ENCODE measurements at places on chromosomes 11 and 22.

GRCh38 chr11:85663080-85663752 lies 1.7 kb downstream of the CREBZF start:
- DNase-seq, result no peak

DNA sequence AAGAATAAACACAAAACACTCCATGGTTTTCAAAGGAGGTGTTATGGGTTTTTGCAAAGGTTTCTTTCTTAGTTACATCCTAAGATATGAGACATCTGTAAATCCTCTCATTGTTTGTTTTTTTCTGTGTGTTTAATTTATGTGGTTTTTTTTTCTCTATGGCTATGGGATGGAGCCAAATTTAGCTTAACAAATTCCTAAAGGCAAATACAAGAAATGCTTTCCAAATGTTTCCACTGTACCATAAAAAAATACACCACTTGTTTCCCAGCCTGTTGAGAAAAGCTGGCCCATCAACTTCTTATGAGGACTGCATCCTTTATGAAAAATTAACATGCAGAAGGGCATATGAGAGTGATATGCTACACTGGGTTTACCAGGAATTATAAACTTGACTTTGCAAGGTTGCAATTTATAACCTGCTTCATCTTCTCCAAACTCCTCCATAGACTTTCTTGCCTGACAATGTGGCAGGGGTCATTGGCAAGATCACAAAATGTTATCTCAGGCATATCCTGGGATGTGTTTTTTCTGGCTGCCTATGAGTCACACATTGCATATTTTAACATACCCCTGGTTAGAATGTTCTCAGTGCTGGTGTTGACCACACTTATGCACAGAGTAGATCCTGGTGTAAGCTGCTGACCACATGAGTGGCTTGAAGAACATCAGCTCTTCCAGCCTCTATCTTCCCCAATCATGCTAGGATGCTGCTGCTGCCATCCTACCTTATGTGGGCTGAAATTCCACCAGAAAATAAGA lies 137.6 kb upstream of the TTC12 start:
- DNase-seq, result no peak

DNA sequence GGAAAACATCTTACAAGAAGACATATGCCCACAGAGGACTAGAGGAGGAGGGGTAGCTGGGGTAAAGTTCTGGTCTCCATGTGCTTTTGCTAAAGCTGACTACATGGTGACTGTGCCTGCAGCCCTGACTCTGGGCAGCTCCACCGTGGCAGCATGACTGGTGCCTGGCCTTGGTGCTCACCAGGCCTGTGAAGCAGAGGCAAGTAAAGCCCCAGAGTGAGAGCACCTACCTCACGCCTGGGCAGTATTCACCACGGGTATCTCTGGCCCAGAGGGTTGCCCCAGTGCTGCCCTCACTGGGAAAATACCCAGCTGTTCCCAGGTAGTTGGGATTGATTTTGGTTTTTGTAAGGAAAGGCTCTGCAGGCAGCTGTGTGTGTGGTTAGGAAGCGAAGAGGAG lies 78.3 kb downstream of the CTTN start:
- no peak for DNase-seq

- DNase-seq, result no peak
These were observed 2.8 kb upstream of the DBX1 start for GRCh38 chr11:20162824-20163782.

GRCh38 chr22:26995235-26995634 lies 337.8 kb downstream of the MIAT start:
- DNase-seq, result no peak

DNA sequence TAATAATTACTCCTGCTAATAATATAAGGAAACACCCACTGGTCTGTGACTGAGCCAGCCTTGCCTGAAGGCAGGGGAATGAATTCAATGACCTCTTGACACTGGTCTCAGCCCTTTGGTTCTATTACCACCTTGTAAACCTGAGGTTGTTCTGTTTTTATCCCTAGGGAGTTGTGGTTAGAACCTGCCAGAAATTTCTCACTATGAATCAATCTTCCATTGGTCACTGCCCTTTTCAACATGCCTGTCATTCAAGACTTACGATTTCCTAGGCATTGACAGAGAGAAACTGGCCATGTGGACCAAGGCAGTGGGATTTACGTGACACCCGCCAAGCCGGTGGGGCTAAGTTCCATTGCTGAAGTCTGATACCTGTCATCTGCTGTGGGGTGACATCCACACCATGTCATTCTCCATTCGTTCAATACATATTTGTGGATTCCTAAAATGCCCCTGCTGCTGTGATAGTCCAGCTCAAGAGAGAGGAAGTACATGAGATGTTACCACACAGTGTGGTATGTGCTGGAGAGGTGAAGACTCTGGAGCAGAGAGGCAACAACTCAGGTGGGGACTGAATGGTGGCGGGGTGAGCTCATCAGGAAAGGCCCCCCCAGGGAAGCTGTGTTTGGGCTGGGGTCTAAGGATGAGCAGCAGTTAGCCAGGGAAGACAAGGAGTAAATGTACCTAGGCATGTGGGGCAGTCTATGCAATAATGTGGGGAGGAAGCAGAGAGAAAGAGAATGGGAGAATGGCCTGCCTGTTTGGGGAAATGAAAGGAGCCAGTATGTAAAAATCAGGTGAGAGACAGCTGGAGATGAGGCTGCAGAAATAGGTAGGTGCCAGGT lies 15.2 kb upstream of the EHF start:
- DNase-seq, result no peak

DNA sequence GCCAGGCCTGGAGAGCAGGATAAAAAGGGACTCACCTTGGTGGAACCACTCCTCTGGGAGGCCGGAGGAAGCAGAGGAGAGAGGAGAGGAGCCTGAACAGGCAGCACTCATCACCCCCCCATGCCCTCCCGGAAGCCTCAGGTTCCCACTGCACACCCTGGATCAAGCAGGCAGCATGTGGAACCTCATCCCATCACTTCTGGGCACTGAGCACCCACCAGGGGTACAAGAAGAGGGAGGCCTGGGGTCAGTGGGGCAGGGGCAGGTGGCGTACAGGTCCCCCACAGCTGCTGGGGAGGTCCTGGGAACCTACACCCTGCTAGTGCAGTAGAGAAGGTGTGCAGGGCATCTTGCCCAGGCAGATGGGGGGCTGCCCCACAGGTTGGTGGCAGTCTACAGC lies 35.1 kb upstream of the TXNRD2 start:
- no peak for DNase-seq

- DNase-seq, result no peak
These were observed 13.4 kb upstream of the PNPLA3 start for GRCh38 chr22:43910178-43910695.

- DNase-seq, result no peak
These were observed 175.7 kb downstream of the TMEM135 start for GRCh38 chr11:87213444-87213843.

GRCh38 chr11:34495724-34496377 lies 17.7 kb downstream of the ELF5 start:
- DNase-seq, result no peak

DNA sequence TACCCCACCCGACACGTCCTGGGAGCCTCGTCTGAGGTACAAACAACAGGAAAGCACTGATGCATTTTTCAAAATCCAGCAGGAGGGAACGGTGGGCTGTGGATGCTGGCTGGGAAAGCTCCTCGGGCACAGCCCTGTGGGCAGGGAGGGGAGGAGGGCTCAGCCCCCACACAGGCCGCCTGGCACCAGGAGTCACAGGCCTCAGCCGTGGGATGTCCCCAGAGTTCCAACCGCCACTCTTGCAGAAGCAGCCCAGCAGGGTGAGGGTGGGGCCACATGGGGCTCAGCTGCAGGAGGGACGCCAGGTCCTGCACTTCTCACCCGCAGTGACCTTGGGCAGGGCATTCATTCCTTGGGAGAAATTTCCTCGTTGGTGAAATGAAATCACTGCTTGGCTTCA lies 274.6 kb downstream of the BRD1 start:
- no peak for DNase-seq

DNA sequence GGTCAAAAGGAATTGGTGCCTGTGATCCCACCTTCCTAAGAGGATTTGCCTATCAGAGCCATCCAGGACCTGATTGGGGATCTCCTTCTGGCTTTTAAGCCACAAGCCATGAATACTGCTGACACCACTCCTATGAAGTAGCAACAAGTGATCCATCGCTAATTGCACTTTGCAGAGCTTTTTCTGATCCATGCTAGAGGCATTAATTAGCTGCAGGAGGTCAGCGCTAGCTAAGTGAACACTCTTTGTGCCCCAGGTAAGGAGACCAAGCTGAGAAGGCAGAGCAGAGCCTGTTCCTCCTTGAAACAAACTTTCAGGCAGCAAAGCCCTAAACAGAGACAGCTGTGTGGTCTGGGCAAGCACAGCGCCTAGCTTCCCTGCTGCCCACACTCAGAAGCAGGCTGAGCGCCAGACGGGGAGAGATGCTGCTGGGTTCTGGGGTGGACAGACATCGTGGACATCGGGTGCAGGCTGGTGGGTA lies 122.2 kb downstream of the ABTB2 start:
- DNase-seq, result no peak

DNA sequence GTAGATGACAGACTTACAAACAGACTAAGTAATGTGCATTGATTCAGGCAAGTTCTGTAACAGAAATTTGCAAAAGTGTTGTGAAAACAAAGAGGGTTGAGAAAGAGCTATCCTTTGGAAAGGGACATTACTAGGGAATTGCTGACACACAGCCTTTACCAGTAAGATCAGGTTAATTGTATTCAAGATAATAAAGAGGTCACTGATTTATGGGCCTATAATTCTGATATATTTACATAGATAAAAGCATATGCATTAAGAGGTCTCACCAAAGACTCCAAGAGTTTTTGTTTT lies 138.7 kb downstream of the MAML2 start:
- DNase-seq, result no peak

- DNase-seq, result no peak
These were observed 58.3 kb upstream of the CYP2D6 start for GRCh38 chr22:42188808-42189447.

- DNase-seq, result no peak
These were observed 10.1 kb downstream of the C11orf87 start for GRCh38 chr11:109432105-109432504.

GRCh38 chr11:103125462-103125861 lies 16.2 kb downstream of the DYNC2H1 start:
- DNase-seq, result no peak

GRCh38 chr11:128155590-128155989 lies 431.8 kb downstream of the ETS1 start:
- DNase-seq, result no peak

DNA sequence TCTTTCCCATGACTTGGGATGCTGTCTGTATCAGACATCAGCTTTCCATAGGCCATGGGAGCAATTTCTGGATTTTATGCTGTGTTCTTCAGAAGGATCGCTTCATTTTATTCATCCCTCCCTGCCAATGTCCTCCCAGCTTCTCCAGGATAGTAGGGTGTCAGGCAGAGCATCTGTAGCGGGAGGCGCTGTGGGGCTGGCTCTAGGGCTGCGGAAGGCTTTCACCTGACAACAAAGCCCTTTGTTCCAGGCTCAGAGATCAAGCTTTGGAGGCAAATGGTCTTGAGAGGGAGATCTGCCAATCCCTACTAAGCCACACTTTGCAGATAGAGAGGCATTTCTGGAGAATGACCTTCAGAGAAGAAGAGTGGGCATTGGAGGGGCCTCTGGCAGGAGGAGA lies 29.5 kb upstream of the FTH1 start:
- DNase-seq, result no peak

GRCh38 chr11:47552056-47552565 lies 821 bp downstream of the CELF1 start:
- no peak for DNase-seq

DNA sequence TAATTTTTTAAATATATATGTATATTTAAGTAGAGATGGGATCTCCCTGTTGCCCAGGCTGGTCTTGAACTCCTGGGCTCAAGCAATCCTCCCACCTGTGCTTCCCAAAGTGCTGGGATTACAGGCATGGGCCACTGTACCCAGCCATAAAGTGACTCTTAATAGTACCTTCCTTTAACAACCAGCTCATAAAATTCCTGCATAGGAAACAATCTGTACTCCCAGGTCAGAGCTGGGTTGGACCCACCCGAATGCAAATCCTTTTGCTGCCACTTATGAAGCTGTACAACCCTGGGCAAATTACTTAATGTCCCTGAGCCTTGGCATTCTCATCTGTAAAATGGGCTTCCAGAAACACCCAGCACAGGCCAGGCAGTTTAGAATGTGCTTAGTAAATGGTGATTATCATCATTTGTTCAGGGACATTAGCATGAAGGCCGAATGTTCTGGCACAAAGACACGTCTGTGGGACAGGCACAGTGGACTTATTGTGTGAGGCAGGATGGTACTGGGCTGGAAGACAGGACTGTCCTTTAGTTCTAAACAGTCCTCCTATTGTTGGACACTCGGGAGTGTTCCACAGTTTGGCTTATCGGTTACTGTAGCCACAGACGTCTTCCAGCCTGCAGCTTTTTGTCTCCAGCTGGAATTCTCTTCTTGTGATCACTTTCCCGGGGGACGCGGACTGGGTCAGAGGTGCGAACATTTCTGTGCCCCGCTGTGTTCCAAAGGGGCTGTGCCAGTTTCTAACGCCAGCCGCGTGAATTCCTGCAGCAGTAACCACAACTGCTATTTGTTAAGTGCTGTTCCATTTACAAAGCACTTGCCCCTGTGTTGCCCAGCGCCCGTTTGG lies 6.0 kb downstream of the PDXP start:
- no peak for DNase-seq

- DNase-seq, result no peak
These were observed 35.2 kb downstream of the LRFN4 start for GRCh38 chr11:66891851-66892660.

DNA sequence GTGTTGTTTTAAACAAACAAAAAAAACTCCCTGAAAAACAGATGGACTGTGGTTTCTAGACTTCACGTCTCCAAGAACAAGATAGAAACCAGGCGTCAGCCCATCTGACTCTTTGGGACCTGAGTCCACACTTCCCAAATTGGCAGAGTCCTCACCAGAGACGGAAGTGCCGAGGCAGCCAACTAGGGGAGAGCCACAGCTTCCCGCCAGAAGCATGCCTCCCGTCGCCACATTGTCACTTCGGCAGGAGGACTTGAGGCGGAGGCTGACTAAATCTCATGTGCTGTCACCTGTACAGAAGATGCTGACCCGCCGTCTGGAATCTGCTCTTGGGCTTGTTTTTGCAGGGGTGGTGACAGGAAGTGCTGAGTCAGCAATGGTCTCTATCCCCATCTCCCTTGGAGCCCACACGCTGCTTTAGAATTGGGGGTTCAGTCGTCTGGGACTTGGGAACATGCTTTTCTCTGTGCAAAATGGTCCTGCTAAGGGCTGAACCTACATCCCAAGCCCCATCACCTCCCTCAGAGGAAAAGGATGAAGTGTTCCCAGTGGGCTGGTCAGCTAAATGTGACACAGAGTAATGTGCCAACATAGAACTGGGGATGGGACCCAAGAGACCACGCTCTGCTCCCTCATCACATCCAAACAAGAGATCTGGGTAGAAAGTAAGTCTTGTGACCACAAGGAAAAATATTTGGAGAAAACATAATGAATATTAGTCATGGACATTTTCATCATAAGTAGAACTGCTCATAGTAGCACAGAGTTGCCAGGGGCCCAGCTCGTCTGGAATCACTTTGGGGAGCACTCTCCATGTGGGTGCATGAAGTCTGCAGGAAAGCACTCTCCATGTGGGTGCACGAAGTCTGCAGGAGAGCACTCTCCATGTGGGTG lies 152.9 kb downstream of the SNX19 start:
- peak; percentile 71 for DNase-seq

GRCh38 chr11:105229257-105229656 lies 89.7 kb upstream of the CARD18 start:
- no peak for DNase-seq

GRCh38 chr11:69401715-69402114 lies 79.7 kb upstream of the LINC01488 start:
- DNase-seq, result no peak

GRCh38 chr11:80650966-80651365 lies 1210.1 kb upstream of the TENM4 start:
- DNase-seq, result no peak

Data from coronary artery (tissue), 2 donors.